ENCODE measurements at places on chromosomes 7 and 10.

GRCh38 chr10:29959586-29959985 lies 99.8 kb downstream of the JCAD start:
- no peak for DNase-seq

DNA sequence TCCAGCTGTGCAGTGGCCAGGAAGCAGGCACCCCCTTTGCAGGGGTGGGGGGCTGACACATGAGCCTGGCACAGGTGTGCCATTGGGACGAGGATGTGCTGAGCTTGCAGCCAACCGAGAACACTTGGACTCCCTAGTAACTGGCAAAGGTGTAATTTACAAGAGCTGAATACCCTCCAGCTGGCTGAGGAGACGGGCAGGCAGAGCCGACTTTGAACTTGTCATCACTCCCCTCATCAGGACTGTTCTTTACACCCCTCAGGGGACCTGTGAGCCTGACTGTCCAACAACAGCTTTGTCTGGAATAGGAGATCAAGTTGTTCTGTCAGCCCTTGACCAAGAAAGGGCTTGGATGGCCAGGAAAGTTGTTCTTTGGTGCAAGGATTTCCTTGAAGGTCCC lies 61.2 kb downstream of the CDH23 start:
- DNase-seq: no peak

DNA sequence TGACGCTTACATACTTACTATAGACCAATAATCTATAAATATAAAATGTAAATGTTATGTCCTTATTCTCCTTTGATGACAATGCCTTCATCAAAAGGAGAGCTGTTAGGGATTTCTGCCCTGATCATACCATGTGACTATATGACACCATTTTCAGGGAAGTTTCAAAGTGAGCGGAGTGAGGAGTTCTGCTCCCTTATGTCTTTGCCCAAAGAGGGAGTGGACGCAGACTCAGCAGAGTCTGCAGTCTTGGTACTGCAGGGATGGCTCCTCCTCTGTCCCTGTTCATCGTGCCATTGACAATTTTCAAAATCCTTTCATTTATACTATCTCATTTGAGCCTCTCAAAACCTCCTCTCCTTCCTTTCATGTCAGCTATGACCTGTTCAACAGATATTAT lies 27.9 kb downstream of the HYAL4 start:
- no peak for DNase-seq

DNA sequence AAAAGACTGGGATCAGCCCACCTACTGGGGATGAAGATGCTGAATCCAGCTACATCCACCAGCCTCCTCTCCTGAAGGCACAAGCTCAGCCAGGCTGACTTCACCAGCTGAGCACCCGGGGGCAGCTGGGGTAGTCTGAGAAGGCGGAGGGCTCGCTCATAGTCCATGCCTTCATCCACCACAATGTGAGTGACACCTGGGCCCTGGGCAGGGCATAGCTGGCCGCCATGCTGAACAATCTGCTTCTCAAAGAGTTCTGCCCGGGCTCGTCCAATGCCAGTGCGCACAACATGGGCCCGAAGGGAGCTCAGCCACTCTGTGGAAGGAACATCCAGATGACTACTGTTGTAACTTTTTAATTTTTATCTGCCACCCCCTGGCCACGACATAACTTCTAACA lies 2.2 kb downstream of the POLL start:
- DNase-seq: no peak

DNA sequence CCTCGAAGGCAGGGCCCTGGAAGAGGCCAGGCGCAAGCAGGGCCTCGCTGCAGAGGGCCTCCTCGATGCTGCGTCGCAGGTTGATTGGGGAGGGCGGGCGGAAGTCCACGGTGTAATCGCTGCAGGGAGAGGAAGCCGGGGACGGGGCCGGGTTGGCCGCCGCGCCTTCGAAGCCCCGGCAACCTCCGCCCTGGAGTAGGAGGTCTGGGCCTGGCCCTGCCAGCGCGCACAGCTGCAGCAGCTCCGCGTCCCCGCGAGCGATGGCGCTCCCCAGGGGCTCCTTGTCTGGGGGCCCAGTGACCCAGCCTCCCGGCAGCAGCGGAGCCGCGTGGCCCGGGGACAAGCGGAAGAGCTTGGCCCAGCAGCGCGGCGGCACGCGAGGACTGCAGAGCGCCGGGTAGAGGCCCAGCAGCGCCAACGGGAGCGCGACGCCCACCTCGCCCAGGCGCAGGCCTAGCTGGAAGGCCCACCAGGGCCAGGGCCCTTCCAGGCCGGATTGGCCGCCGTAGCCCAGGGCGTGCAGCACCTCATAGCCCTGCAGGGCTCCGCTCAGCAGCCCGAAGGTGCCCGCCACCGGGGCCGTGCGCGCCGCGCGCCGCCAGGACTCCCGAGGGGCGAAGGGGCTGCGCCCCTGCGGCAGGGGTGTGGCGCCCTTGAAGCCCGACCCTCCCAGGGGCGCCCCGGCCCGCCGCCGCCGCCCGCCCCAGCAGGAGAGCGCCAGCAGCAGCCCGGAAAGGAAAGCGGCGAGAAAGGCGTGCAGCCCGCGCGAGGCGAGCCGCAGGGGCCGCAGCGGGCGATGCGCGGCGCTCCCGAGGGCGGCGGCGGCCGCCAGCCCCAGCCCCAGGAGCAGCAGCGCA lies 7.8 kb upstream of the RBM28 start:
- DNase-seq: no peak

DNA sequence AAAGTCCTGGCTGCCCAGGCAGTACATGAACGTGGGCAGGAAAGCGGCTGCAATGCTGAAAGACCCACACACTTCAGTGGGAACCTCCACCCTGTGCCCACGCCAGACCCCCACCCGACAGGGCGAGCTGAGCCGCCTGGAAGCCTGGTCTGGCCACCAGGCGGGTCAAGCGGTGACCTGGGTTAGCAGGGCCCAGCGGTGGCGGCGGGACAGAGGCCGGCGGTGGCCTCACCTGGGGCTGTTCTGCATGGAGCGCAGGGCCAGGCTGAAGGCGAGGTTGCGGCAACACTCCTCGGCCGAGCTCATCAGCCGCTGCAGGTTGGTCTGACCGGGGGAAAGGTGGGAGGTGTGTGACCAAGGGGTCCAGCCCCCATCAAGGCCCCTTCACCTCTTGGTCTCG lies 11.6 kb upstream of the MICALL2 start:
- no peak for DNase-seq

DNA sequence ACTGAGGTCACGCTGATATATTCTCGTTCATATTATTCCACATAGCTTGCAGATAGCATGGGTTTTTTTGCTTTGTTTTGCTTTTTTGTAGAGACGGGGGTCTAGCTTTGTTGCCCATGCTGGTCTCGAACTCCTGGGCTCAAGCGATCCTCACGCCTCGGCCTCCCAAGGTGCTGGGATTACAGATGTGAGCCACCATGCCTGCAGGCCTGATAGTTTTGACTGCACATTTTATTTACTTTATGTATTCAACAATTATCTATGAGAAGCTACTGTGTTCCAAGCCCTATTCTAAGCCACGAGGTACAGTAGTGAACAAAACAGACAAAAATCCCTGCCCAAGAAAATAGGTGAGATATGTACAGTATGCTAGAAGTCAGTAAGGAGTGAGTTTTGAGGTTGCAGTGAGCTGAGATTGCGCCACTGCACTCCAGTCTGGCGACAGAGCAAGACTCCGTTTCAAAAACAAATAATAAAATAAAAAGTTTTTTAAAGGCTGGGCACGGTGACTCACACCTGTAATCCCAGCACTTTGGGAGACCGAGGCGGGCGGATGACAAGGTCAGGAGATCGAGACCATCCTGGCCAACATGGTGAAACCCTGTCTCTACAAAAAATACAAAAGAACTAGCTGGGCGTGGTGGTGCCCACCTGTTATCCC lies 1.3 kb upstream of the YWHAG start:
- DNase-seq: no peak

- DNase-seq: no peak
These were observed 256.1 kb downstream of the ZMYND11 start for GRCh38 chr10:391305-391704.

GRCh38 chr10:25877296-25877695 lies 56.7 kb upstream of the MYO3A start:
- no peak for DNase-seq

DNA sequence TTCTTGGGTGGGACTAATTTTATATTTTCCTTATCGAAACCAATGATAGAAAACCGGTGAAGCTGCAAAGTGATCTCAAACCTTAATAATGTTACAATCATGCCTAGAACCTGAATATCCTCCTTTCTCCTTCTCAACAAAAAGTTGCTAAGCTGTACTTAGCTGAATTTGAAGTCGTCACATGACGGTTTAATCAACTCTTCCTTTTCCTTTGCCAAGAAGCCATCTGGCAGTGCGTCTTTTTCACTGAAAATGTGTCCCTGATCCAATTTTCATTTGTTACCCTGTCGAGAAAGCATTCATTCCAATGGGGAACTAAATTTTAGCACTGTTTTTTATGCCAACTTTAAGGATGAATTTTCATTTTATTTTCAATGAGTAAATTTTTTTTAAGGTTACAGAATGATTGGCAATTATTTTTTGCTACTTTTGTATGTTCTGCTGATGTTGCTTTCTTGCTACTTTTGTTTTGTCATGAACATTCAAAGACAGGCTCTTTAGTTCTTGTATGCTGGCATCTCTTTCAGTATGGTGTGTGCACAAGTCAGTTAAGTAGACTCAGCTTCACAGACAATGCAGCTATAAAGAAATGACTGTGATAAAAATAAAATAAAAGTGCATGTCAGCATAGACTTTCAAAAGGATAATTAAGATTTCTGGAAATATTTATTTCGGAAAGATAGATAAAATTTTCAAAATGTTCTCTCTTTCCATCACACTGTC lies 980.0 kb downstream of the DNAJB9 start:
- DNase-seq: no peak

DNA sequence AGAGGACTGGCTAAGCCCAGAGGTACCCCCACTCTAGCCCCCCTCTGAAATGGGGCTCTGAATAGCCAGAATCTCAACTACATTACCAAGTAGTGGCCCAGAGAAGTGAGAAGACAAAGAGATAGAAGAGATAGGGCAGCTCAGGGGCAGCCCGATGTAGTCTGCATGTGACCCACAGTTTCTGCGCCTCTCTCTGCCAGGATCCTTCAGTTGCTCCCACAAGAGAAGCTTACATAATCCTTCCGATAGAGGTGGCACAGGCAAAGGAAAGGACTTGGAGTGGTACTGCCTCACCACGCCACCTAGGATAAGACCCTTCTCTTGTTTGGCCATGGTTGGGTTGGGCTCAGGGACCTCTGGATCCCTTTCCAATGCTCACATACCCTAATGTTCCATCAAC lies 5.4 kb upstream of the PDE1C start:
- no peak for DNase-seq

GRCh38 chr10:132876993-132877431 lies 65.4 kb downstream of the CFAP46 start:
- no peak for DNase-seq

DNA sequence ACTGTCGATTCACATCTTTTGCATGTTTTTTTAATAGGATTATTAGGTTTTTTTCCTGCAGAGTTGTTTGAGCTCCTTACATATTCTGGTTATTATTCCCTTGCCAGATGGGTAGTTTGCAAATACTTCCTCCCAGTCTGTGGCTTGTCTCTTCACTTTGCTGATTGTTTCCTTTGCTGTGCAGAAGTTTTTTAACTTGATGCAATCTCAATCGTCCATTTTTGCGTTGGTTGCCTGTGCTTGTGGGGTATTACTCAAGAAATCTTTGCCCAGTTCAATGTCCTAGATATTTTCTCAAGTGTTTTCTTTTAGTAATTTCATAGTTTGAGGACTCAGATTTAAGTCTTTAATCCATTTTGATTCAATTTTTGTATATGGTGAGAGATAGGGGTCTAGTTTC lies 95.4 kb downstream of the TBXAS1 start:
- no peak for DNase-seq

GRCh38 chr7:157905651-157906461 lies 569.1 kb downstream of the DNAJB6 start:
- DNase-seq: no peak

- DNase-seq: no peak
These were observed 156.3 kb downstream of the PHF14 start for GRCh38 chr7:11130012-11130411.

GRCh38 chr10:95241533-95241932 lies 47.5 kb downstream of the ACSM6 start:
- no peak for DNase-seq

GRCh38 chr10:86644152-86644793 lies 10.1 kb upstream of the OPN4 start:
- peak; percentile 12 for DNase-seq

GRCh38 chr7:34165927-34166550 lies 260.7 kb downstream of the BMPER start:
- peak; percentile 9 for DNase-seq

GRCh38 chr7:36160313-36160712 lies 7.3 kb downstream of the EEPD1 start:
- DNase-seq: no peak
